ENCODE measurements at places on chromosomes 6 and 20. TPM values are rescaled to one million over a fixed set of nuclear protein-coding genes. Genes with fewer than 3 reads are reported as not detected.

- H3K27me3 ChIP-seq, result no peaks in the 10 kb centered on the region
- H3K4me1 ChIP-seq, result peaks cover 65% of the 10 kb centered on the region
Observed at GRCh38 chr6:158688860-158689259, 39.0 kb downstream of the SYTL3 start.

DNA sequence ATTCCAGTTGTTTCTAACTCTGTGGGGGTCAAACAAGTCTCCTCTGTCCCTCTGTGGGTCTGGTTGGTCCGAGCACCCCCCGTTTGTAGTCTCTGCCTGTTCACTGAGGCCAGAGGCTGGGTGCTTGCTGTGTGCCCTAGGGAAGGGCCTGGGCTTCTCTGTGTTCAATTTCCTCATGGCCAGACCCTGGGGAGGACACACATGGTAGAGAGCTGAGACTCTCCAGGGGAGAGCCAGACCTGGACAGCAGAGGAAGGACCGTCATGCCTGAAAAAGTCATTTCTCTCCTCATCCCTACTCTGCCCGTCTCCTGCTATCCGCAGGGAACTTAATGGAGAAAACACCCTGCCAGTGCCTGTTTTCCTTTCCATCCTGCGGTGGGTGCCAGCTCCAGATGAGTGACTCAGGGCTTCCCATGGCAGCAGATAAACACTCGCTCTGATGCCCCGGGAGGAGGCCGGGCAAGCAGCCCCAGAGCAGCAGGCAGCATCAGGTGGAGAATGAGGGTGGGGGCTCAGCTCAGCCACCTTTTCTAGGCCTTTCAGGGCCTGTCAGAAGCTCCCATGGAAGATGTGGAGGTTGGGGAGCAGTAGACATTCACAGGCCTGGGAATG, 51.9 kb downstream of the SNAI1 start:
- H3K4me3 ChIP-seq, result no peak overlapping the region
- no peaks in the 10 kb centered on the region for H3K4me1 ChIP-seq
- no peak for DNase-seq
- H3K27ac ChIP-seq, result no peak overlapping the region

- H3K27ac ChIP-seq, result no peak overlapping the region
- no peak for DNase-seq
- H3K36me3 ChIP-seq, result no peaks in the 10 kb centered on the region
- H3K4me1 ChIP-seq, result peaks cover 59% of the 10 kb centered on the region
- no peak overlapping the region for H3K4me3 ChIP-seq
Observed at GRCh38 chr20:2888224-2888955, 15.1 kb downstream of the PTPRA start.

DNA sequence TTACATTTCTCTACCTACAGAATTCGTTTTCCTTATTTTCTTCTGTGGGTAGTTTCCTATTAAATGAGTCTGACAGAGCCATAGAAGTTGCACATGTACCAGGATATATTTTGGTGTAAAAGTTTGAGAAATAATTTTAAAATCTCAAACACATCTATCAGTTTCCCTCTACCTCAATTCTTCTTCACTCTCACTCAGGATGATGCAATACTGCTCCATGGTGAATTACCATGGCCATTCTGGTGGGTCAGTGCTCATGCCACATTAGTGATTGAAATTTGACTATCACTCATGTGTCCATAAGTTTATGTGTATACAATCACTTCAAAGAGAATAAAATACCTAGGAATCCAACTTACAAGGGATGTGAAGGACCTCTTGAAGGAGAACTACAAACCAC, 151.7 kb downstream of the ARHGAP18 start:
- no peak overlapping the region for H3K4me3 ChIP-seq
- no peaks in the 10 kb centered on the region for H3K4me1 ChIP-seq
- no peak for DNase-seq
- H3K27me3 ChIP-seq, result no peaks in the 10 kb centered on the region
- no peak overlapping the region for H3K27ac ChIP-seq

The CCM2L gene
- not detected for total RNA-seq
